Stimulated activated CD8-positive, alpha-beta memory T cell treated with anti-CD3 and anti-CD28 coated beads, Interleukin-4, amount 100 ng/mL, for 1 hour (primary cell): ENCODE measurements at places on chromosomes 11 and 22.

- DNase-seq = no peak
These were observed 1527.9 kb downstream of the BRD1 start for GRCh38 chr22:48299801-48300200.

- no peak for DNase-seq
These were observed 32.9 kb downstream of the SCUBE1 start for GRCh38 chr22:43310311-43310710.

DNA sequence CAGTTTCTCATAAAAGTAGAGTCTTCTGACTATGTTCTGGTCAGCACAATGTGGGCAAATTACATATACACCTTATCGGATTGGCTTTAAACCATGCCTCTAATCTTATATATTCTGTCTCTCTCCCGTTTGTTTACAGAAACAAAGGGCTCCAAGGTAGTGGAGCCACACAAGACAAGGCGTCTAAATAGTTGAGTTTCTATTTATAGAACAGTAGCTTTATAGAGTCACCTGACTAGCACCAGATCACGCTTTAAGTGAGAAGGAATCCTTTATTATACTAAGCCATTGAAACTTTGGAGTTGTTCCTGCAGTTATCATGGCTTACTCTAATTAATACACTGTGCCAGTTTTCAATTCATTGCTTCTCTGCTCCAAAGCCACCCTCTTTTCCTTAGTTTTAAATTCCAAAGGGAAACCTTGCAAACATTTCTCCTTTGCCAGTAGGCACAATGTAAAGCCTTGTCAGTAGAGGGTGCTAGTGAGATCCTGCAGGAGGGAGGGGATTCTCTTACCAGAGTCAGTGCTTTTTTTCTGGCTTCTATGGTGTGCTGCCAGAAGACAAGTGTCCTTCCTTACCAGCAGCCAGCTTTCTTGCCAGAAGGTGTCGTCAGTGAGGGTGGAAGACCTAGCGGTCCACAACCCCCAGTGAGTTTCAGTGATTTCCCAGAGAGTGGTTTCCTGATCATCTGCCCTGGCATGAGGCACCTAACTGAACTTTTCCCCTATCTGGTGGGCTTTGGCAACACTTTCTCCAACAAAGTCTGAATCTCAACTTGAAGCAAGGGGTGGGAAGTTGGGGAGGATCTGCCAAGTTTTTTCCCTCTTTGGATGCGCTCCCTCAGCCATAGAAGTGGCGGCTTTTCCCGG lies 71.7 kb downstream of the RAB38 start:
- DNase-seq = no peak

DNA sequence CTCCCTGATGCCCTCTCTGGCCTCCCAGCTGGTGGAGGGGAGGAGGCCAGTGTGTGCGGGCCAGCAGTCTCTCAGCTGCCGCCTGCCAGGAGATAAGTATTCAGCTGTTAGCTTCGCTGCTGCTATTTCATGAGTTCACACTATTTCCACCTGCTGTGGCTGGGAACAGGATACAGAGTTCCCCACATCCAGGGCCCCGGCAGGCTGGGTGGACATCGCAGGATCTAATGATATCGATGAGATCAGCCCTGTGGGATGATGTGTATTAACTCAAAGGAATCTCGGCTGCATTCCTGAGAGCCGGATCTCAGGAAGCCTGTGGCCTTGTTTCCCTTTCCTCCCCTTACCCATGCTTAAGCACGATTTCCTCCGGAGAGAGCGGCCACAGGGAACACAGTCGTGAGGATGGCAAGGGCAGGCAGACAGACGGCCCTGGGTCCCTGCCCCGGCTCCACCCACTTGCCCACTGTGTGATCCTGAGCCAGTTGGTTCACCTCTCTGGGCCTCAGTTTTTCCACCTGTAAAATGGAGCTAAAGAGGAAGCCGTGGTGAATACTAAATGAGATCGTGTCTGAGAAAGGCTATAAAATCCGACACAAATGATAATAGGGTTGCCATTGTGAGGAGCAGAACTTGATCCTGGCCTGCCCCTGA lies 6.5 kb upstream of the PVALB start:
- DNase-seq = no peak

DNA sequence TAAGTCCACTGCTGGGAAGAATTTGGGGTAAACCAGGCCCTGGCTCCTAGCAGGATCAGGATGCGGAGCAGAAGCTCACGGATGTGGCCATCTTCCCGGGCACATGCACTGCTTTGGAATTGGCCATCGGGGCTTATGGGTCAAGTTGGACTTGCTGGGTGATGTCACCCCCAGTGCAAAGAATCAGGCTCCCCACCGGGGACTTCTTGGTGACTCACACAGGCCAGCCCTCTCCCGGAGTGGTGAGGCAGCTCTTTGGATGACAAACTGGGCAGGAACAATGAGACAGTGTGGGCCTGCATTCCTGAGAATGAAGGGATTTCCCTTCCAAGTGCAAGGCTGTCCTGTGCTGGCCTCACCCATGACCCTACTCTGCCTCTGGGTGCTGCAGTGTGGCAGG lies 128.8 kb upstream of the ANO1 start:
- no peak for DNase-seq

GRCh38 chr11:66278363-66279091 lies 552 bp downstream of the CNIH2 start:
- no peak for DNase-seq

DNA sequence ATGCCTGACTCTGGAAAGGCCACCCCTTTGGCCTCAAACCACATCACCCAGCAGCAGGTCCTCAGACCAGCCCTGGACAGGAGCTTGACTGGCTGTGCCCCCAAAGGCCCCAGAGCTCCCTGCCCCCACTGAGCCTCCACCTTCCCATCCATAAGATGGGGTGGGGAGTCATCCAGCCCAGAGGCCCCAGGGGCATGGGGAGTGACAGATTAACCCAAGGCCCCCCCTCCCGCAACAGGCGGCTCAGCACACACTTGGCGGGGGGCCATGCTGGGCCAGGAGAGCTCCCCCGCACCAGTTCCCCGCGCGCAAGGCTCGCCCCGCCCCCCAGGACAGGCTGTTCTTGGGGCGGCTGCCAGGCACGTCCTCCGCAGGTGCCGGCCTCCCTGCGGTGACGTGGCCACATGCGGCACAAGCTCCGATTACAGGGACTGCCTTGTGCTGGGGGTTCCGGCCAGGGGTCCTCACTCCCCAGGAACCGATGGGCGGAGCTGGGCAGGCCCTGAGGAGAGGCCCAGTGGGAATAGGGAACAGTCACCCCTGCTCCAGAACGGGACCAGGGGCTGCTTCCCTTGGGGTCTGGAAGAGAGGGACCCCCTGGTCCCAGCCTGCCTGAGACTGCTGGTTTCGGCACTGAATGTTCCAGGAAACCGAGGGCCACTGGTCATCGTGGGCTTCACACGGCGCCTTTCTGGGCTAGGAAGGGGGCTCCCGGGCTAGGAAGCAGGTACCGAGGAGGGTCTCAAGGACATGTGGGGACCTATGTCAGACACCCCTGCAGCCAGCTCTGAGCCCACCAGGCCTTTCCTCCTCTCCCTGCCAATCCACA lies 5.1 kb upstream of the CDKN1C start:
- no peak for DNase-seq

DNA sequence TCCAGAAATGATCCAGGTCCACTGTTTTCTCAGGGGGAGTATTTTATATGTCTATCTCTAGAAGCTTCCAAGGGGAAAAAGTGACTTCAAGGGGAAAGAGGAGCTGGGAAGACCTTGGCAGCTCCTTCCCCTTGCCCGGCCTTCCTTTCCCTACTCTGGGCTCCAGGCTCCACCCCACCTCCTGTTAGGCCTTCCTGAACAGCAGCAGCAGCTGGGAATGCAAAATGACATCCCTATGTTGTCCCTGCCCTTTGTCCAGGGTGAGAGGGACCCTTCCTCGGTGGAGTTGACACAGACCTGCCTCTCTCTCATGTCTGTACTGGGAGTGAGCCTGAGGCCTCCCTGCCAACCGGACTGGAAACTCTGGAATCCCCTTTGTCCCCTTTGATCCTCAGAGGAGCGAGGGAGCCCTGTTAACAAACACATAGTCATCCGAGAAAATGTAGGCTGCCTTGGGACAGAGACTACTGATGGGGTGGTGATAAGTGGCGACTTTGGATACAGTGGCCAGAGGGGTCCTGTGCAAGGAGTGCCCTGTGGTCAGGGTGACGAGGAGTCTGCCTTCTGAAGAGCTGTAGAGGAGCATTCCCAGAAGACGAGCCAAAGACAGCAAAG lies 9.0 kb upstream of the MALAT1 start:
- DNase-seq = no peak

- no peak for DNase-seq
These were observed 50.1 kb upstream of the FLI1 start for GRCh38 chr11:128643661-128644317.

DNA sequence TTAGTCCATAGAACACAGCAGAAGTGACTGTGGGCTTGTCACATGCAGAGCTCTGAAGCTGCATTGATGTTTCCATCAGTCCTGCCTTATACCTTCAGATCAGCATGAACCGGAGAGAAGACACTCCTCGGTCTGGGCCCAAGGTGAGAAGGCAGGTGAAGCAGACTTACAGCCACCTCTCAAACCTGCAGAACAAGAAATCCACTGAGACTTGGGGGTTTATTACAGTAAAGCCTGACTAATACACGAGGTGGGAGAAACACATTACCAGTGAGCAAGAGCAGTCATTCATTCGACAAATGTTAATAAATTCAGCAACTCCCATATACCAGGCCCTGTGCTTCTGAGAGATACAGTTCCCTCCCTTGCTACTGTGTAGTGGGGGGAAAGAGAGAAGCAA lies 279.0 kb downstream of the DDX10 start:
- no peak for DNase-seq

- DNase-seq = no peak
These were observed 41.1 kb downstream of the OSBPL5 start for GRCh38 chr11:3123761-3124733.

GRCh38 chr11:73306069-73306841 lies 1.8 kb upstream of the ARHGEF17 start:
- DNase-seq = no peak
